ENCODE measurements at places on chromosomes 5 and 9. TPM values are rescaled to one million over a fixed set of nuclear protein-coding genes. Genes with fewer than 3 reads are reported as not detected.
A peak's percentile ranks its signal among the peaks of the same experiment; 100 is the strongest.

The TNFSF8 gene
- 3.8 TPM for total RNA-seq

The FBN2 gene
- 0.58 TPM for total RNA-seq

The TMEM174 gene
- total RNA-seq = not detected

The PLAC8L1 gene
- not detected for total RNA-seq

The GABRA6 gene
- total RNA-seq = not detected

DNA sequence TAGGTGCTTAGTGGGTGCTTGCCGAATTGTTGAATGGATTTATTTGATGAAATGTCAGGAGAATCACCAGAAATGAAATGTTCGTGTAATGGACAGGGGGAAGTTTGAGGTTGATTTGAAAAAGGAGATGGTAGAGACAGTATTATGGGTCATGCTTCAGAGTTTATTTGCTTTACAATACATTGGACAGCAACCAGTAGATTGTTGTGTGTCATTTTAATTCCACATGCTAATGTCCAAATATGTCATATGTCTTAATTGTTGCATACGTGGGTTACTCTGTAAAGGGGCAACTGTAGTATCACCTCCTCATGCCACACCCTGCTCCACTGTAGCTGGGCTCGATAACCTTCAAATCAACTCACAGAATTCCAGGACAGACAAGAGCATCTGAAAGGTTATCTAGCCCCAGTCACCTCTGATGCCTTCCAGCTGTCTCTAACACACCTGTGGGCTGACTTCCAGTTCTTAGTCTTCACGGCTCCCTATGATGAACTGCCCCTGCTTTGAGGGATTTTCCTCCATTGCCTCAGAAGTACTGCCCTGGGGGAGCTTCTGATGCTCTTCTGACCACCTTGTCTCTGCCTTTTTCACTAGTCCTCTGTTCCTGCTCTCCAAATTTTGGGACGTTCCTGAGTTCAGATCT, 1.7 kb downstream of the PDCD1LG2 start:
- DNase-seq = no peak
- H3K36me3 ChIP-seq = no peaks in the 10 kb centered on the region
- H3K4me3 ChIP-seq = peak overlapping the region; percentile 39
- H3K27me3 ChIP-seq = no peaks in the 10 kb centered on the region
- no peak overlapping the region for H3K27ac ChIP-seq

- H3K4me3 ChIP-seq = no peak overlapping the region
- H3K27ac ChIP-seq = no peak overlapping the region
- no peaks in the 10 kb centered on the region for H3K27me3 ChIP-seq
- H3K36me3 ChIP-seq = no peaks in the 10 kb centered on the region
- no peak for DNase-seq
- no peaks in the 10 kb centered on the region for H3K4me1 ChIP-seq
These were observed 70.3 kb upstream of the MAP1B start for GRCh38 chr5:72036951-72037350.

DNA sequence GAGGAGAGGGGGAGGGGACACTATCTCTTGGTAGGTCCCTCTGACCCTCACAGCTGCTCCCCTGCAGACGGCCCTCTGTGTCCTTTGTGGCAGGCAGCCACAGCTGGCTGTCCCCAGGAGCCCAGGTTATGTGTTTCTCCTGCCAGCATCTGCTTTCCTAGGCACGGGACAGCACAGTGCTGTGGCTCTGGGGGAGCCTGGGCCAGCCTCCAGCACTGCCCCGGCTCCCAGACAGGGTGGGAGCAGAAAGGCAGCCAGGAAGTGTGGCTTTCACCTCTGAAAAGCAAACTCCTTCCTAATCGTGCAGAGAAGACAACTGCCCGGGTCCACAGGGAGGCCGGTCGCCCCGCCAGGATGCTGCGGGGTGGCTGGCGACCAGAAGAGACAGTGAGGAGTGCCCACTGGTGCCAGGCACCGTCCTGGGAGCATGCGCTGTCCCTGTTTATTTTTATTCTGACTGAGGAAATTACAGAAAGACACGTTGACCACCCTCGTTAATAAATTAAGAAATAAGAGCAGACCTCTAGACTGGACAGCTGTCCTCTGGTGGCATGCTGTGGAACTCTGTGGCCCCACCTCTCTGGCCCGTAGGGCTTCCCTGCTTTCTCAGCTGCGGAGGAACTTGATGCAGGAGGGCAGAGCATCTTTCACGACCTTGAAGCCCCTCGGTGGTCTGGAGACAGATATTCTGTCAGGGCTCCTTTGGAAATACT, 240.3 kb downstream of the FANCC start:
- peaks cover 17% of the 10 kb centered on the region for H3K4me1 ChIP-seq
- H3K4me3 ChIP-seq = no peak overlapping the region
- H3K27ac ChIP-seq = peak overlapping the region; percentile 68
- peak; percentile 46 for DNase-seq

DNA sequence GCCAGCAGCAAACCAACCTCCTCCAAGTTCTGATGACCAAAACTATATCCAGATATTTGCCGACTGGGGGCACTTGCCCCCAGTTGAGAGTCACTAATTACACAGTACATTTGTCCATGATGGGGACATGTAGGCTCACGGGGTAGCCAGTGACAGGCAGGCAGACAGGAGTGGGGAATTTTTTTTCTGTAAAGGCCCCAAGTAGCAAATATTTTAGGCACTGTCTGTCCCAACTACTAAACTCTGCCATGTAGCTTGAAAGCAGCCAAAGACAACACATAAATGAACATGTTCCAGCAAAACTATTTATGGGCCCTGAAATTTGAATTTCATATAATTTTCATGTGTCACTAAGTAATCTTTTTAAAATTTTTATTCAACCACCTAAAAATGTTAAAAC, 80.7 kb downstream of the GRIA1 start:
- no peak for DNase-seq
- H3K4me1 ChIP-seq = no peaks in the 10 kb centered on the region
- no peak overlapping the region for H3K4me3 ChIP-seq
- H3K36me3 ChIP-seq = no peaks in the 10 kb centered on the region

DNA sequence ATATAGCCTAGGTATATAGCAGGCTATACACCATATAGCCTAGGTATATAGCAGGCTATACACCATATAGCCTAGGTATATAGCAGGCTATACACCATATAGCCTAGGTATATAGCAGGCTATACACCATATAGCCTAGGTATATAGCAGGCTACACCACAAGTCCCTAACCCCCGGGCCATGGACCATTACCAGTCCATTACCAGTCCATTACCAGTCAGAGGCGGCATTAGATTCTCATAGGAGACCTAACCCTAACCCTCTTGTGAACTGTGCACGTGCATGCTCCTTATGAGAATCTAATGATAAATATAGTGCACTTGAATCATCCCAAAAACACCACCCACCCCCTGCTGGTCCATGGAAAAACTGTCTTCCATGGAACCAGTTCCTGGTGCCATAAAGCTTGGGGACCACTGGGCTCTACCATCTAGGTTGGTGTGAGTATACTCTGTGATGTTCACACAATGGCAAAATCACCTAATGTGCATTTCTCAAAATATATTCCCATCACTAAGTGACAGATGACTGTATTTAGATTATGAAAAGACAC, 4.7 kb downstream of the PLIN2 start:
- no peaks in the 10 kb centered on the region for H3K27me3 ChIP-seq
- no peak for DNase-seq
- no peak overlapping the region for H3K4me3 ChIP-seq

GRCh38 chr9:137280474-137281344, 3.2 kb downstream of the TOR4A start:
- peak; percentile 66 for DNase-seq
- no peaks in the 10 kb centered on the region for H3K27me3 ChIP-seq
- peaks cover 18% of the 10 kb centered on the region for H3K4me1 ChIP-seq
- no peak overlapping the region for H3K27ac ChIP-seq
- H3K4me3 ChIP-seq = no peak overlapping the region
- peaks cover 44% of the 10 kb centered on the region for H3K36me3 ChIP-seq

GRCh38 chr9:134664446-134664845, 22.8 kb downstream of the COL5A1 start:
- H3K27me3 ChIP-seq = no peaks in the 10 kb centered on the region
- peaks cover 9% of the 10 kb centered on the region for H3K4me1 ChIP-seq
- no peak overlapping the region for H3K27ac ChIP-seq
- H3K4me3 ChIP-seq = no peak overlapping the region
- no peak for DNase-seq
- no peaks in the 10 kb centered on the region for H3K36me3 ChIP-seq

GRCh38 chr5:18465833-18466681, 831.8 kb downstream of the TAF11L14 start:
- no peaks in the 10 kb centered on the region for H3K4me1 ChIP-seq
- no peak overlapping the region for H3K27ac ChIP-seq
- H3K36me3 ChIP-seq = no peaks in the 10 kb centered on the region
- H3K4me3 ChIP-seq = no peak overlapping the region
- no peak for DNase-seq

GRCh38 chr9:34492051-34492450, 30.7 kb downstream of the ENHO start:
- no peak for DNase-seq
- H3K27me3 ChIP-seq = peaks cover 3% of the 10 kb centered on the region
- H3K36me3 ChIP-seq = no peaks in the 10 kb centered on the region
- H3K27ac ChIP-seq = no peak overlapping the region

DNA sequence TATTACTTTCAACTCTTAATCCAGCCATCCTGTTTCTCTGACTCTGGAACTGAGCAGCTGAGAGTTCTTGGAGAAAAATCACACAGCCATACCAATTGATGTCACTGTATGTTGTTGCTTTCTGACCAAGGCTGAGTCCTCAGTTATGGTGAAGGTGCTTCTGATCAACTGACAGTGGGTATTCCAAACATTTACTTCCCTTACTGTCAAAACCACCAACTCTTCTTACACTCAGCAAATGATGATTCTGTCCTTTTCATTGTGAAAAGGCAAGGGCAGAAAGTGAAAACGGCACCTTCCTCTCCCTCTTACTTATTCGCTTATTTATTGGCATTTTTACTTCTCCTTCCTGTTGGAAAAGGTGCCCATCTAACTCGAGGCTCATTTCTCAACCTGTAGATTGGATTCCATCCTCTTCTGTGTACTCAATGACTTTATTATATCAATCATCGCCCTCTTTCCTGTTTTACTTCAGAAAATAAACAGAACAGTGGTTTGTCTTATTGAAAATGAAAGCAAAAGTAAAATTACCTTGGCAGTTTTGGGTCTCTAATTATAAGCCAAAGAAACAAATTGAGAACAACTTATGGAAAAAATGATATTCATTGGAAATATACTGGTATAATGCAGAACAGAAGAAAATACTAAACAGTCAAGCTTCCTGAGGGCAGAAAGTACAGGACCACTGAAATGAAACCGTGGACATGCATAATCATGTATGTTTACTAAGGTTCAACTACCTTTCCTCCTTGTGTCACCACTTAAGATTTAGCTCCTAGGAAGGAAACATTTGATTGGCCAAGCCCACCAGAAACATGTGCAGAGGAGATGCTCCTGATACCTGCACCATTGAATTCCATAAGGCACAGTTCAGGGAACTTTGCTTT, 104.5 kb upstream of the CHD1 start:
- no peak for DNase-seq
- peak overlapping the region; percentile 70 for H3K27ac ChIP-seq
- H3K27me3 ChIP-seq = no peaks in the 10 kb centered on the region
- peak overlapping the region; percentile 46 for H3K4me3 ChIP-seq

DNA sequence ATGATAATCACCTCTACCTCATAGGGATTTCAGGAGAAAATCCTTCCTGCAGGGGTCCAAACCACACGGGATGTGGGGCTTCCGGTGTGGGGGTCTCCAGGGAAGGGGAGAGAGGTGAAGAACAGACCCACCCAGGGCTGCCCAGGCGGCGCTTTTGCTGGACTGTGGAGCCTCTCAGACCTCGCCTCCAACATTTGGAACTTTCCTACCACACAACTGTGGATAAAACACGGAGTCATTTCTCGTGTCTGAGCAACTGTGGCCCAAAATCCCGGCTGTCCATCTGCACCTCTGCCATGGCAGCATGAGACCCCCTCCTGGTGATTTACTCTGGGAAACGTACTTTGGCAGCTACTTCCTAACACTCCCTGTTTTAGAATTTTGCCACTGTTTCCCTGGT, 307.8 kb upstream of the IRX4 start:
- no peaks in the 10 kb centered on the region for H3K4me1 ChIP-seq
- no peak overlapping the region for H3K4me3 ChIP-seq
- H3K36me3 ChIP-seq = no peaks in the 10 kb centered on the region
- DNase-seq = no peak

GRCh38 chr9:19424176-19424779, 15.5 kb downstream of the ACER2 start:
- no peak for DNase-seq
- H3K4me3 ChIP-seq = no peak overlapping the region
- H3K4me1 ChIP-seq = no peaks in the 10 kb centered on the region
- H3K27me3 ChIP-seq = no peaks in the 10 kb centered on the region
- H3K27ac ChIP-seq = no peak overlapping the region

DNA sequence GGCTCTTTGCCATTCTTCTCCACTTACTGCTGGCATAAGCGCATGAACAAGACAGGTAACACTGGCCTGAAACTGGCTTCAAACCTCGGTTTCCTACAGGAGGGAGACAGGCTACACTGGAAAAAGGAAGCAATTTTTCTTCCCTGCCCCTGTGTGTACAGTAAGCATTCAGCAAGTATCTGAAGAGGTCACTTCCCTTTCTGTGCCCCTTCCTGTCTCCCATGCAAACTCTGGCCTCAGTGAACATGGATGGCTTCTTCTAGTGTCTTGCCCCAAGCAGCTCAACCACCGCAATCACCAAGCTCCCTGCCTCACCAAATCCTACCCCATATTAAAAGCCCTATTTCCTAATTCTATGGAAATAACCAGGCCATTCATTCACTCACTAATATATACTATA, 42.4 kb downstream of the SERINC5 start:
- DNase-seq = no peak
- H3K4me3 ChIP-seq = no peak overlapping the region
- no peaks in the 10 kb centered on the region for H3K27me3 ChIP-seq
- no peak overlapping the region for H3K27ac ChIP-seq
- H3K4me1 ChIP-seq = peaks cover 41% of the 10 kb centered on the region
- no peaks in the 10 kb centered on the region for H3K36me3 ChIP-seq

All from upper lobe of right lung (tissue), 1 donor.